Activated T-cell treated with anti-CD3 and anti-CD28 coated beads for 1 hour (primary cell): ENCODE measurements at places on chromosomes 3 and 15.

DNA sequence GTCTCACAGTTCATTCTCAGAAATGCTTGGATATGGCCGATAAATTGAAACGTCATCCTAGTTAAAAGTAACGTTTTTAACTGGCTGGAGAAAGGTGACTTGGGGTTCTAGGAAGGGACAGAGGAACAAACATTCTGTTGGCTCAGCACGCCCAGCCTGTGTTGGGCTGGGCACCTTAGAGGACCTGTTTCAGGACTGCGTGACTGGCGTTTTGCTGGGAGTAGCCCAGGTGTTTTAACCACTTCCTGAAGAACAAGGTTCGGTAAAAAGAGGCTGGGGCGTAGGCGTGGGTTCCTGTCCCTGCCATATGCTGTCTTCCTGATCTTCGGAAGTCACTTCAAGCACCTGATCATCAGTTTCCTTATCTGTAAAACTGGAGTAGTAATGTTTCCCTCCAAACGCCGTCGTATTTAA lies 1.1 kb upstream of the TLNRD1 start:
- no peak for DNase-seq

GRCh38 chr3:11548721-11549131 lies 95.0 kb downstream of the VGLL4 start:
- no peak for DNase-seq

- DNase-seq, result no peak
Measured at GRCh38 chr15:68091743-68092142, 37.6 kb downstream of the PIAS1 start.

GRCh38 chr15:65824031-65824743 lies 32.1 kb upstream of the DENND4A start:
- no peak for DNase-seq

GRCh38 chr3:26989037-26989436 lies 366.5 kb downstream of the LRRC3B start:
- no peak for DNase-seq

- DNase-seq, result no peak
Measured at GRCh38 chr15:73965094-73965757, 26.9 kb downstream of the STOML1 start.
